Activated naive CD4-positive, alpha-beta T cell treated with anti-CD3 and anti-CD28 coated beads, Interleukin-2, amount 50 U/mL, for 16 hours (primary cell): ENCODE measurements at places on chromosomes 12 and 14.

GRCh38 chr14:76773956-76774820 lies 12.9 kb downstream of the VASH1 start:
- no peak for DNase-seq

DNA sequence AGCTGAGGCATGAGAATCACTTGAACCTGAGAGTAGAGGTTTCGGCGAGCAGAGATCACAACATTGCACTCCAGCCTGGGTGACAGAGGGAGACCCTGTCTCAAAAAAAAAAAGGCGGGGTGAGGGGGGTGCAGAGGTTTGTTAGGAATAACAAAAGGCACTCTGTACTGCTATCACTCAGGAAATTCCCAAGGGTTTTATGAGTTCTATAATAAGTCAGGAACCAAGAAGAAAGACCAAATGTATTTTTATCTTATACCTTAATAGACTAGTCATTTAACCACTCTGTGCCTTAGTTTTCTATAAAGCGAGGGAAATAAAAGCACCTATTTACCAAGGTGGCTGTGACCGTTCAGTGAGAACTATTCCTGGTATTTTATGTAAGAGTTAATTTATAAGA lies 319.2 kb downstream of the GPHN start:
- DNase-seq: no peak

DNA sequence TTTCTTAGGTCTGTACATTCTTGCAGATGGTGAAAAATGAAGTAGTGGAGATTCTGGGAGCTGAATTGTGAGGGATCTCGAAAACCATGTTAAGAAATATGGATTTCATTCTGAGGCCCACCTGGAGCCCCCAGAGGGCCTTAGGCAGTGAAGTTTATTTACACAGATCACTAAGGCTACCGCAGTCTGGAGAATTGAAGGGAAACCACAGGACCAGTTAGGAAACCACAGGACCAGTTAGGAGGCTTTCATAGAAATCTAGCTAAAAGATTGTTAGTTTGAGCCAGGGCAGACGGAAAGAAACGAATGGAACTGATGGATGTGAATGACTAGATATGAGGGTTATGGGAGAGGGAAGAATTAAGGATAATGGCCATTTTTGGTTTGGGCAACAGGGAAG lies 7.2 kb downstream of the CBLN3 start:
- no peak for DNase-seq

- DNase-seq: no peak
Measured at GRCh38 chr12:10381928-10382628, 7.8 kb downstream of the KLRK1 start.

DNA sequence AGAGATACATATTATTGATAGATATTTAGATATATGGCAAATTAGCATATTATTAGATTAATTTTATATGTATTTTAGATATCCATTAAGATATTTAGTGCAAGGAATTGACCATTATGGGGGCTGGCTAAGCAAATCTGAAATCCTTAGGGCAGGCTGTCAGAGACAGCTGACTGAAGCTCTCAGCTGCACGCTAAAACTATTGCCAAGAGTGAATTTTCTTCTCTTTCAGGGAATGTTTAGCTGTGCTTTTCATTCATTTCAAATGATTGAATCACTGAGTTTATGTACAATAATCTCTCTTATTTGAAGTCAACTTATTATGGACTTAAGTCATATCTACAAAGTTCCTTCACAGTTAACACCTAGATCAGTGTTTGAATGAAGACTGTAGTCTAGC lies 566.5 kb downstream of the LRFN5 start:
- no peak for DNase-seq

DNA sequence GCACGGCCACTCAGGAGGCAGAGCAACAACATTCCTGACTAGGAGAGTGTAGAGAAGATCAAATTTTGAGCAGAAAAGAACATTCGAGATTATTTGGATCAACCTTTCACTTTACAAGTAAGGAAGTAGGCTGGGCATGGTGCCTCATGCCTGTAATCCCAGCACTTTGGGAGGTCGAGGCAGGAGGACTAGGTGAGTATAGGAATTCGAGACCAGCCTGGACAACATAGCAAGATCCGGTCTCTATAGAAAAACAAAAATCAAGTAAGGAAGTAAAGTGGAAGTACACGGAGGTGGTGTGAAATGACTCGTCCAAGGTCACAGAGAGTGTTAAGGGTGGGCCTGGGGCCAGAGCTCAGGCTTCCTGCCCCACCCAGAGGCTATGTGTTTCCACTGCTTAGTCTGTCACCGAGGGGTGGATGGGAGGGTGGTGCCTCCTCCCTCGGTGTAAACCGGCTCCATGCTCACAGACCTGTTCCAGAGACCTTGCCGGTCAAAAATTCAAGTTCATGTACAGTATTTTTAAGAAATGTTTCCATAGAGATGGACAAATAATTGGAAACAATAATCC lies 51.9 kb downstream of the MAP1LC3B2 start:
- DNase-seq: no peak

DNA sequence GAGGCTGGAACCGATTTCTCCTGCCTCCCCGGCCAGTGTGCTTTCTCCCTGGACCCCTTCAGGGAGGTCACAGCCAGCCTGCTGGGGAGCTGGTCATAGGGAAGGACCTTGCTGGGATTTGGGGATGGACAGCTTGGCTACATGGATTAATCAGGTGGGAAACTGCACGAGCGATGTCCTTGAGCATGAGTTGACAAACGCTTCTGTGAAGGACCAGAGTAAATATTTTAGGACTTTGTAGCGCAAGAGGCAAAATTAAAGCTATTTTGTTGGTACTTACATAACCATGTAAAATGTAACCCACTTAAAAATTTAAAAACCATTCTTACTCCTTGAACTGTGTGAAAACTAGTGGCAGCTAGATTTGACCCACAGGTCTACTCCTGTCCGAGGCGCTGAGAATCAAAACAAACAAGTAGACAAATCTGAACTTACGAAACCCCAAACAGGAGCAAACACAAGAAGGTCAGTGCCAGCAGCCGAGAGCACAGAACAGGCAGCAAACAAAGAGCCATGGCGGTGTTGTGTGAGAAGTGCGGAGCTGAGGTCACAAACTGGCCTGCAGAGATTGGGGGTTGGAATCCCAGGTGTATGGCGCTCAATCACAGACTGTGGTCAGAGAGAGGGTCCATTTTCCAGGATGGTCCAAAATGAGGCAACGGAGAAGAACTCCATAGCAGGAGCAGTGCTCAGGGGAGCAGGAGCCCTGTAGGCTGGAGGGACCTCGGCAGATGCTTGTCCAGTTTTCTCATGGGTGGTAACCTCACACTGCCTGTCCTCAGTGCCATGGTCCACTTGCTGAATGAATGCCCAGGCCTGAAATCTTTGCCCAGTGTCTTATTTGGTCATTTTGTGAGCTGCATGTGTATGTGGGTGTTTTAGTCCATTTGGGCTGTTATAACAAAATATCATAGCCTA lies 79.2 kb upstream of the CLMN start:
- DNase-seq: no peak

DNA sequence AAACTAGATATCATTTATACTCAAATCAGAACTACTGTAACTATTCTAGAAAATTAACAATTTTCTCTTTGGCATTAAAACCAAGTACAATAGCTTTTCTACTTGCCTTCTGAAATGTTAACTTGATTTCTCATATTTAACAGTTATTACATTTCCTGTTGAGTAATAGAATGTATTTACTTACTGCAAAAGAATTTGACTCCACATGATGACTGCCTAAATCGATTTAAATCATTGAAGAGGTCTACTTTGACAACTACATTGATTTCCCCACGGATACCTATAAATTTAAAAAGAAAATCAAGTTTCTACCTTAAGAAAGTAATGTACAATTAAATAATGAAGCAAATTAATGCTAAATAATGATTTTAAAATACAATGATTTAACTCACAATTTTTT lies 18.9 kb downstream of the C2CD5 start:
- no peak for DNase-seq

DNA sequence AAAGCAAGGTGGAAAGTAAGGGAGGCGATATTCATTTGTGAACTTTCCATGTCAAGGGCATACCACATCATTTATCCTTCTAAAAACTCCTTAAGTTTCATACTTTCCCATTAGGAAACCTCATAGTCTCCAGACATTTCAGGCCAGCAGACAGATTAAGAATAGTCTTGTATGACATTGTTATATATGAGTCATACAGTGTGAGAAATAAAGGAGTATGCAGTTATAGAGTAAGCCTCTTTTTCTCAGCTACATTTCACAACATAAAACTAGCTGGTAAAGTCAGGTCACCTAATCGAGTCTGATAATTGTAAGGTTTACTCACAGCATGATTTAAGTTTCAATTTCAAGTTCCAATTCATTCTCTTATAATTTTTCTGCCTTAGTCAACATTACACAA lies 164.3 kb downstream of the GRIP1 start:
- DNase-seq: no peak

DNA sequence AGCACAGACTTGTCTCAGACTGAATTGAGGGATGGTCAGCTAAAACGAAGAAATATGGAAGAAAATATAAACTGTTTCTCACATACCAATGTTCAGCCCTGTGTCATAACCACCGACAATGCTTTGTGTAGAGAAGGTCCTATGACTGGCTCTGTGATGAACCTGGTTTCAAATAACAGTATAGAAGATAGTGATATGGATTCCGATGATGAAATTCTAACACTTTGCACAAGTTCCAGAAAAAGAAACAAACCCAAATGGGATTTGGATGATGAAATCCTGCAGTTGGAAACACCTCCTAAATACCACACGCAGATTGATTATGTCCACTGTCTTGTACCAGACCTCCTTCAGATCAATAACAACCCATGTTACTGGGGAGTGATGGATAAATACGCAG lies 7.9 kb upstream of the MAPK1IP1L start:
- no peak for DNase-seq

DNA sequence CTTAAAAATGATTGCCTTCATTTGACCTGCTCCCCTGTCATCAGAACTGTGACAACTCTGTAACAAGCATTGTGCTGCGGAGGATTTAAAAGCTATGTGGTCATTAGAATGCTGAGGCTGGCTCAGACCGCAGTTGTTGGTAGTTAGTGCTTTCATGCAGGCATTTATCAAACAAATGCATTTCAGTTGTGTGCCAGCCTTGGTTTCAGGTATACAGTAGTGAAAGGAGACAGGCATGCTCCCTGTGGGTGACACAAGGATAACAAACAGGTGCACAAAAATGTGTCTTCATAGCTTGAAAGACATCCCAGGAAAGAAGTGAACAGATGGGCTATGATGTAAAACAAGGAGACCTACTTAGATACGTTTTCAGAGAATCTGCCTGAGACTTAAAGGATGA lies 60.6 kb downstream of the MARK3 start:
- no peak for DNase-seq

GRCh38 chr12:10184261-10184843 lies 5.5 kb downstream of the TMEM52B start:
- DNase-seq: no peak

GRCh38 chr12:21715386-21715785 lies 57.7 kb upstream of the LDHB start:
- DNase-seq: no peak

- no peak for DNase-seq
Measured at GRCh38 chr12:71945121-71945520, 6.5 kb downstream of the TPH2 start.

DNA sequence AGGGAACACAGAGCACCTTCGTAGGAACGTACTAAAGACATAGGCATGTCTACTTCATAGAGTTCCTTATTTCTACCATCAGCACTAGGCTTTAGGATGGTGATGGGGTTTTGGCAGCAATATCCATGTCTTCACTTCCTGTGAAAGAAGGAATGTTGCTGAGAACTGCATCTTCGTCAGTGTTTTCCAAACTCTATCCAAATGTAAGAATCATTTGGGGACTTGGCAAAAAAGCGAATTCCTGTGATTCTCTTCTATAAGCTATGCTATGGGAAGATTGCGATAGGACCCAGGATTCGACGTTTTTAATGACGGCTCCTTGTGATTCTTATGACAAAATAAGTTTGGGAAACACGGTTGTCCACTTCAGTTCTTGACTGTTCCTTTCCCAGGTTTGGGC lies 39.8 kb downstream of the AKAP3 start:
- DNase-seq: no peak

DNA sequence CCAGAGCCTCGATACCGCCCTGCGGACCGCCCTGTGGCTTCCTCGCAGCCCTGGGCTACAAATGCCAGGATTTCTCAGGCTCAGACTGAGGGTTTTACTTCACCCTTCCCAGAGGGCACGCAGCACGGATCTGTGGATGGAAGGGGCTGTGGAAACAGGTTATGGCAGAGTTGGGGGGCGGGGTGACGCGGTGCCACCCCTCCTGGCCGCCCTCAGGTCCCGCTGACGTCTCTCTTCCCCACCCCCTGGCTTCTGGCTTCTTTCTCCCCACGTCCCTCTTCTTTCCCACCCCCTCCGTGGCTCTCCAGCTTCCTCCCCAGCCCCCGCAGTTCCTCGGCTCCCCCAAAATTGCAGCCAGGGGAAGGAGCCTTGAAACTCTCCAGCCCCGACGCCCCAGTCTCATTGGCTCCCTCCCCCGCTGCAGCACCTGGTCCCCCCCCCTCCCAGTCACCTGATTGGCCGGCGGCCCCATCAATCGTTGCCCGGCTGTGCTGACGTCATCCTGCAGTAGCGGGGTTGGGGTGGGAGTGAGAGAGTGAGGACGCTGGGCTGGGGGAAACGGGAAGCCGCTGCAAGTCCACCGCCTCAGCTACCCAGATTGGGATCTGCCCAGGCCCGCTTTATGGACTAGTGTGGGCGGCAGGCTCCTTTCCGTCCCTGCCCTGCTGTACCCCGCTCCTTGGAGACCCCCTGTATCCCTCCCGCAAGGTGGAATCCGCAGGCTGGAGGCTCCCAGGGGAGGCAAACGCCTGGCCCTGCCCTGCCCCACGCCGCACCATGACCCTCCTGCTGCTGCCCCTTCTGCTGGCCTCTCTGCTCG lies at the start of gene CLSTN3:
Gene CLSTN3 (plus strand): TSS at position 500 of the 820 bp plus-strand sequence. CDS start 278 bp downstream, at position 778.
- DNase-seq: peak; percentile 81

- DNase-seq: no peak
Measured at GRCh38 chr12:89156340-89156739, 196.0 kb downstream of the DUSP6 start.

DNA sequence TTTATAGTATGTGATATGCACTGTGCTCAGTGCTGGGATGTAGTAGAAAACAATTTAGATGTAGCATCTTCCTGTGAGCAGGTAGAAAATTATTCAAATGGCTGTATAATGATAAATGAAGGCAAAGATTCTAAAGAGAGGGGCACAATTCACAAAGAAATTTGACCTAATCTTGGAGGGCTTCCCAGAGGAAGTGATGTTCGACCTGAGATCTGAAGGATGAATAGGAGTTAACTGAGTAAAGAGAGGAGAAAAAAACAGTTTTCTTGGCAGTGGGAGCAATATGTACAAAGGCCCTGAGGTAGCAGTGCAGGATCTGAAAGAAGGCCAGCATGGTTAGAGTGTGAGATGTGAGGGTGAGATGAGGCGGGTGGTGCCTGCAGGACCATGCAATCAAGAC lies 15.2 kb downstream of the RPH3A start:
- no peak for DNase-seq

GRCh38 chr12:3777206-3777809 lies 24.4 kb upstream of the CRACR2A start:
- no peak for DNase-seq

GRCh38 chr12:65536876-65537681 lies 258.6 kb downstream of the MSRB3 start:
- no peak for DNase-seq
